ENCODE measurements at places on chromosomes 7 and 10.

DNA sequence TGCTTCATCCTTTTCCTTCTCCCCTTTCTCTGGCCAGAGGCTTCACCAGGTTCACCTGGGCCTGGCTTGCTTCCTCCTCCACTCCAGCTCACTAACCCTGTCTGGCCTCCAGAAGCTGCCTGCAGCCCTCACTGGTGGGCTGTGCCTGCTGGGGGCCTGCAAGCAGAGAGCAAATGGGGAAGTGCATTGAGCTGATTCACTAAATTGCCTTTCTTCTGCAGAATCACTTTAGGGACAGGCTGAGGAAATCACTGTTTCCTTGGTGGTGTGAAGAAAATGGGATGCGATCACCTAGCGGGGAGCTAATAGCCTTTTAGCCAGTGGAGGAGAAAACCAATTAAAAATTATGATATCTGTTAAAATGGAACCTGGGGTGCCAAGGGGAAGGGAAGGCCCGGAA lies 3.0 kb downstream of the RET start:
- DNase-seq, result no peak

GRCh38 chr10:119725828-119726675 lies at the start of gene INPP5F:
Gene INPP5F, plus strand, starts transcription at chr10:119726050. Its CDS starts 213 bp downstream, at chr10:119726263.
- peak; percentile 99 for DNase-seq

DNA sequence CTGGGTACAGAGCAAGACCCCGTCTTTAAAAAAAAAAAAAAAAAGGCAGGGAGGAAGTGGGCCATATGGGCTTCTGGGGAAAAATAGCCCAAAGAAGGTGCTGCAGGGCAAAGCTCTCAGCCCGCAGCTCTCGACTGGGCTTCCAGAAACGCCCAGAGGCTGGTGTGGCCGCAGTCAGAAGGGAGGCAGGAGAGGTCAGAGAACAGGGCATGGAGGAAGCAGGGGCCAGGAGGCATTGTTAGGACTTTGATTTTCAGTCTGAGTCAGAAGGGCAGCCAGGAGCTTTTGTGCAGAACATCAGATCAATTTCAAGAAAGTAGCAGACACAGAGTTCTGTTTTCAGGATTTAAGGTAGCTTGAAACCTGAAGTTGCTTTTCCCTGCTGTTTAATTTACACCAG lies 35.3 kb upstream of the CYTH3 start:
- DNase-seq, result no peak

DNA sequence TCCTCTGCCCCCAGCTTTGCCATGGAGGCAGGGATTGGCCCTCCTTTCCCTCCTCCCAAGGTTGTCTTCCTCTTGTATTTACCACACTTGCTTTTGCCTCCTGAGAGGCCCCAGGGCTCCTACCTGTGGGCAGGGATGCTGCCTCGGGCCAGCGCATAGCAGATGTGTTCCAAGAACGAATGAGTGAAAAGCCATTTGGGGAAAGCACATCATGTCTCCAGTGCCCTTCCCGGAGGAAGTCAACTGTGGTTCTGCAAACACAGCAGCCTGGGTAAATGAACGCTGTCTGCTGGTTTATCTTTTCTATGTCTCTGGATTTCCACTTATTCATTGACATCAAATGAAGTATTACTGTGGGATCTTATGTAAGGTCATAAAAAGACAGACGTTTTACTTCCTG lies 161.7 kb downstream of the FANK1 start:
- no peak for DNase-seq

- no peak for DNase-seq
Observed at GRCh38 chr7:6495597-6496262, 48.0 kb upstream of the DAGLB start.

- no peak for DNase-seq
Observed at GRCh38 chr10:78716043-78716660, 352.6 kb upstream of the ZMIZ1 start.

GRCh38 chr10:13773496-13774170 lies 186.9 kb downstream of the PRPF18 start:
- no peak for DNase-seq

DNA sequence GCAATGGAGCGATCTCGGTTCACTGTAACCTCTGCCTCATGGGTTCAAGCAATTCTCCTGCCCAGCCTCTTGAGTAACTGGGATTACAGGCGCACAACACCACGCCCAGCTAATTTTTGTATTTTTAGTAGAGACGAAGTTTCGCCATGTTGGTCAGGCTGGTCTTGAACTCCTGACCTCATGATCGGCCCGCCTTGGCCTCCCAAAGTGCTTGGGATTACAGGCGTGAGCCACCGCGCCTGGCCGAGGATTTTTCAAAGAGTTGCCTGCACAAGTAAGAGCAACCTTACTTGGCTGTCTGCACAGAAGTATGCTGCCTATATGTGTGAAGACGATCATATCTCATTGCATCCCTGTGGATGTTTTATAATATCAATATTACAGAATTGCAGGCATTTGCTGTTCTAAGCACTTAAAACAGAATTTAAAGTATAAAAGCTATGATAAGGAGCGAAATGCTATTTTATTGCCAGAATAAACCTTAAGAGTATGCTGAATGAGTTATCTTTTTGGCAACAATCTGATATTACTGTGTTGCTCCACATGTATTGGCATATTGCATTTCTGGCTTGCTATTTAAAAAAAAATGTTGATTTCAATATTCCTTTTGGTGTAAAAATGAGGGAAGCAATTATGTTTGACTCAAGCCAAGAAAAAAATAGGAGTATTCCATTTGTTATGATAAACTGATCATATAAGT lies 379.4 kb upstream of the SEMA3D start:
- no peak for DNase-seq

GRCh38 chr10:52318136-52318701 lies 4.1 kb downstream of the DKK1 start:
- DNase-seq, result no peak

GRCh38 chr10:44723619-44724325 lies 187.4 kb upstream of the TMEM72 start:
- peak; percentile 38 for DNase-seq

GRCh38 chr7:240146-240676 lies 47.8 kb downstream of the FAM20C start:
- DNase-seq, result no peak

GRCh38 chr7:77425101-77426051 lies 9.2 kb upstream of the GSAP start:
- no peak for DNase-seq

DNA sequence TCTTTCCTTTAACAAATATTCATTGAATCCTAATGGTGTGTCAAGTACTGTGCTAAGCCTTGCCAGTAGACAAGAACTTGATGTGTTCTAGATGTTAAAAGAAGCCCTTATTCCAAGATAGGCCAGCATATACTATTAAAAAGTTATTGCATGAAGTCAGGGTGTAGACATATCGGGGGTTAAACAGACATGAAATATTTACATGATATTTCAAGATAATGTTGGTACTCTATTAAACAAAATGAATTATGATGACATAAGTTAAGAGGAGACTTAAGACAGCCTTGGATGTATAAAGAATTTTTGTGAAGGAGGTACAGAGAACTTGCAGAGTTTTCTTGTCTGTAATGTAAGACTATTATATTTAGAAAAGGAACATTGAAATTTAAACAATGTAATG lies 44.8 kb downstream of the HDAC9 start:
- DNase-seq, result no peak

DNA sequence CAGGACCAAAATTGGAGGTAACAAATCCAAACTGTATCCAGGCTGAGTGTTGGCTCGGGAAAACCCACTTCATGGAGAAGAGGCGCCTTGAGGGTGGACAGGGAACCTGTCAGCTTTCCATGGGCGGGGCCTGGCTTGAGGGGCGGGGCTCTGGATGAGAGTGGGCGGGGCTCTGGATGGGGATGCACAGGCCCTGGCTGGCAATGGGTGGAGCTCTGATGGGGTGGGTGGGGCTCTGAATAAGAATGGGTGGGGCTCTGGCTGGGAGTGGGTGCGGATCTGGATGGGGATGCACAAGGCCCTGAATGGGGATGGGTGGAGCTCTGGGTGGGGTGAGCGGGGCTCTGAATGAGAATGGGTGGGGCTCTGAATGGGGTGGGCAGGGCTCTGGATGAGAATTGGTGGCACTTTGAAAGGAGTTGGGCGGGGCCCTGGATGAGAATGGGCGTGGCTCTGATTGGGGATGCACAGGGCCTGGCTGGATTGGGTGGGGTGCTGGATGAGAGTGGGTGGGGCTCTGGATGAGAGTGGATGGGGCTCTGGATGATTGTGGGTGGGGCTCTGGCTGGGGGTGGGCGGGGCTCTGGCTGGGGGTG lies 96.6 kb upstream of the NPTX2 start:
- DNase-seq, result no peak

- DNase-seq, result no peak
Observed at GRCh38 chr10:61835946-61836887, 65.3 kb upstream of the ARID5B start.

- no peak for DNase-seq
Observed at GRCh38 chr7:157470701-157471131, 133.9 kb downstream of the DNAJB6 start.

- DNase-seq, result no peak
Observed at GRCh38 chr7:84546403-84546802, 351.8 kb upstream of the SEMA3A start.

Data from ascending aorta (tissue), 2 donors.